Activated T-cell treated with anti-CD3 and anti-CD28 coated beads for 4 hours (primary cell): ENCODE measurements at places on chromosomes 16 and 17.

- DNase-seq, result no peak
These were observed 17.8 kb upstream of the CIBAR2 start for GRCh38 chr16:85129876-85130704.

- no peak for DNase-seq
These were observed 4.8 kb downstream of the GLIS2 start for GRCh38 chr16:4320571-4321137.

DNA sequence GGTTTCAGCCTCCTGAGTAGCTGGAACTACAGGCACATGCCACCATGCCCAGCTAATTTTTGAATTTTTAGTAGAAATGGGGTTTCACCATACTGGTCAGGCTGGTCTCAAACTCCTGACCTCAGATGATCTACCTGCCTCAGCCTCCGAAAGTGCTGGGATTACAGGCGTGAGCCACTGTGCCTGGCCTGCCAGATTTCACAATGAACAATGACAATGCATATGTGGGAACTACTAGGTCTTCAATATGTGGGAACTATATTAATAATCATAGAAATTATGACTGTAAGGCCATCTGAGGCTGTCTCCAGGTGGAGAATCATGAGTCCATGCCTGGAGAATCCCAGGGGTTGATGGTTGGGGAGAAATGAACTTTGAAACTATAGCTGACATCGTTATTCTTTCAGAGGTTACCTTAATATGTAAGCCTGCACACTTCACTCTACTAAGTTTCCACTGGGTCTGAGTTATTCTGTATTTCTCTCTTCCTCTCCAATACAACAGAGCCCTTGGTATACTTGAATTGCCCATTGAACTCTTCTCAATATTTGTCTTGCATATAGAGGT lies 7.2 kb upstream of the DRC7 start:
- DNase-seq, result no peak

GRCh38 chr16:53465606-53466280 lies 31.5 kb downstream of the RBL2 start:
- no peak for DNase-seq
